KBM-7 (cell line): ENCODE measurements at places on chromosomes 7 and 10.

- DNase-seq: no peak
These were observed 18.7 kb upstream of the PTF1A start for GRCh38 chr10:23173214-23174073.

DNA sequence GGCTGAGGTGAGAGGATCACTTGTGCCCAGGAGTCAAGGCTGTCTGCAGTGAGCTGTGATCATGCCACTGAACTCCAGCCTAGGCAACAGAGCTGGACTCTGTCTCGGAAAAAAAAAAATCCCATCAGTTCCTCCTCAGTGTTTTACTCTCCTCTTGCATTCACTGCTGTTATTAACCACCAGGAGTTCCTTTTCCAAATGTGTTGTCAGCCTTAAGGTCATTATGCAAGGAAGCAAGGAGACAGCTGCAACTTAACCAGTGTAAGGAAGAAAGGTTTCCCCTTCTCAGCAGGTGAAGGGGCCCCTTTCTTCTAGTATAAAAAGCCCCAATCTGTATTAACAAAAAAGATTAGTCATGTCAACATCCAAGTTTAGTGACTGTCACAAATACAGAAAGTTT is 86.6 kb upstream of the LEP start:
- DNase-seq: no peak

DNA sequence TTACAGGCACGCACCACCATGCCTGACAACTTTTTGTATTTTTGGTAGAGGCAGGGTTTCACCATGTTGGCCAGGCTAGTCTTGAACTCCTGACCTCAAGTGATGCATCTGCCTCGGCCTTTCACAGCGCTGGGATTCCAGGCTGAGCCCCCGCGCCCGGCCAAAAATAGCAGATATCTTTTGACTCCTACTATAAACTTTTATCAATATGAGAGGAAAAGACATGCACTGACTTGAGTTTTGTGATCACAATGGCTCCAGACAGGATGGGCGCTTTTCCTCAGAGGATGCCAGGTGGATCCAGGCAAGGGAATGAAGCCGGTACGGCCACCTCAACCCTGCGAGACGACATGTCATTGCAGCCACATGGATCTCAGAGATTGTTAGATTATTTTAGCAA is 123.9 kb downstream of the DNAJB6 start:
- DNase-seq: no peak

DNA sequence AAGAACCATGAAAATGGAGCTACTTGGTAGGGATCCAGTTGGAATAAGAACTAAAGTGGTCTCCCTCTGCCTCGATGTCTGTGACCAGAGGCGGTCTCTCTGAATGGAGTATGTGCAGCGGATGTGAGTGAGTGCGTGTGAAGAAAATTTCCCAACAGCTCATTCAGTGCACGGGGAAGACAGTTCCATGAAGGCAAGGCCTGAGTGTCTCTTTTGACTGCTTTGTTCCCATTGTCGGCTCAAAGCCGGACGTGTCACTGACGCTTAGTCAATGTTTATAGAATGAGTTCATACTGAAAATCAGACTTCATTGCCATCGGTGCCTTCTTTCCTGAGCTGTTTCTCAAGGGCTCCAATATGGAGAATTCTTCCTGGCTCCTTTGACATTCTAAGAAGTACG is 55.3 kb upstream of the GRB10 start:
- DNase-seq: no peak

- no peak for DNase-seq
These were observed 73.3 kb upstream of the COL13A1 start for GRCh38 chr10:69728335-69728870.

- DNase-seq: no peak
These were observed 205.4 kb upstream of the C7orf33 start for GRCh38 chr7:148385009-148385682.

DNA sequence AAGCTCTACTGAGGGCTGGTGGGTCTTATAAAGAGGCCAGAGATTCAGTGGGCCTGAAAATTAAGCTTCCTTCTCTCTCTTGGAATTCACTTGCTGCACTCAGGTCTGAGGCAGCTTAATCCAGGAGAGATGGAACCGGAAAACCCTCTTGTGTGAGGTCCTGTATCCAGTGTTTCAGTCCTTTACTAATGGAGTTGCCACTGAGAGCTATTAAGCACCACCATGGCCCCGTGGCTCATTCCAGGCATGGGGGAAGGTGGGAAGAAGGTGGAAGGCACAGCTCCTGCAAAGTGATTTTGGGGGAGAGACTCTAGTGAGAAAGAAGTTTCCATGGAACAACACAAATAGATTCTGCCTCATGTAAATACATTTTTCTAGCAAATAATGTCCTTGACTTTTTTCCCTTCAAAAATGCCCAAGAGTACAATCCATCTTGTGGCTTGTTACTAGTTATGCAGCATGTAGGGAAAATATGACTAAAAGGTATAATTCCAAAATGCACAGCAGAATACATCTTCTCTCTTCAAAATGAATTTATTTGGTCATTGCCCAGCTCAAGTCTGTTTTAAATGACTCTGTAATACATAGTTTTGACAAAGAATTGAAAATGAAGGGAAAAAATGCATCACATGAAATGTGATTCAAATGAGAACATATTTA is 46.7 kb upstream of the FOXI2 start:
- no peak for DNase-seq

GRCh38 chr10:71531485-71532446 is 135.0 kb downstream of the CDH23 start:
- peak; percentile 21 for DNase-seq

DNA sequence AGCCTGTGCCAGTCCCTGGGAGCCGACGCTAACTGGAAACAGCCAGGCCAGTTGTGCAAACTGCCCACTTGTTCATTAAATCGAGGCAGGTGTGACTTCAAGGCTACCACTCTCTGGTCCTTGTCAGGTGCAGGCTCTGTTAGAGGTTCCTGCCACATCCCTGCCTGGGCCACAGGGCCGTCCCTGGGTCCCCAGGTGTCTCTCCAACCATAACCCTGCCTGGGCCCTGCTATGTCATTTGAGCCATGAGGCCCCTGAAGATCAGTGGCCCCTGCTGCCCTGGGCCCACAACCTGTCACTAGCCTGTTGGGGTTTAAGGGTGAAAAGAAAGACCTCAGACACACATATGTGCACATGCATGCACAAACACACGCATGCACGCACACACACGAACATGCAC is 326.9 kb downstream of the TNS3 start:
- DNase-seq: no peak

DNA sequence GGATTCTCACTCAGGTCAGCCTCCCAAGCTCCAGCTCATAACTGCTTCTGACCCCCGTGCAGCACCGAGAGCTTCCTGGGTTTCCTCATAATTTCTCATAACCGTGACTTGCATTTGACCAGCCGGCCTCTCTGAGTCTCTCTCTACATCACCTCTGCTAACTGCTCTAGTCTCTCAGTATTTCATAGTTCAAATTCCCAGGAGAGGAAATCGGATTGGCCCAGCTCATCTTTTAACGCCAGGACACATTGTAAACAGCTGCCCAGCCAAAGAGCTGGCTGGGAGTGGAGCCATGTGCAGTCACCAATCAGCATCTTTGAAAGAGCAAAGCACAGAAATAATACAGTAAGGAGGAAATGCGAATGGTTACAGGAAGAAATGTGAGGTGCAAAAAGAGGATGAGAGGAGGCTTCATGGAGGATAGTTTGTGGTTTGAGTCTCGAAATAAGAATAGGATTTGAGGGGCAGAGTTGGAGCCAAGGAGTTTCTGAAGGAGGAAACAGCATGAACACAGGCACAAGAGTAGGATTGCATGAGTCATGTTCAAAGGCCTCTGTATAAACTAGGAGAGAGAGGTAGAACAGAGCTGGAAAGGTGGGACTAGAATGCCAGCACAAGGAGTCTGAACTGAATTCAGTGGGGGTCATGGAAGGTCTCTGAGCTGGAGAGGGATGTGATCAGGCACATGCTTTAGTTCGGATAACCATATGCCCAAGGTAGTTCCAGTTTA is 15.2 kb upstream of the LBX1 start:
- no peak for DNase-seq

GRCh38 chr7:114900127-114900526 is 21.8 kb upstream of the MDFIC start:
- DNase-seq: no peak

- no peak for DNase-seq
These were observed 7.9 kb downstream of the ANKRD1 start for GRCh38 chr10:90912854-90913479.

- no peak for DNase-seq
These were observed 323.4 kb downstream of the WDR37 start for GRCh38 chr10:1379601-1380000.

DNA sequence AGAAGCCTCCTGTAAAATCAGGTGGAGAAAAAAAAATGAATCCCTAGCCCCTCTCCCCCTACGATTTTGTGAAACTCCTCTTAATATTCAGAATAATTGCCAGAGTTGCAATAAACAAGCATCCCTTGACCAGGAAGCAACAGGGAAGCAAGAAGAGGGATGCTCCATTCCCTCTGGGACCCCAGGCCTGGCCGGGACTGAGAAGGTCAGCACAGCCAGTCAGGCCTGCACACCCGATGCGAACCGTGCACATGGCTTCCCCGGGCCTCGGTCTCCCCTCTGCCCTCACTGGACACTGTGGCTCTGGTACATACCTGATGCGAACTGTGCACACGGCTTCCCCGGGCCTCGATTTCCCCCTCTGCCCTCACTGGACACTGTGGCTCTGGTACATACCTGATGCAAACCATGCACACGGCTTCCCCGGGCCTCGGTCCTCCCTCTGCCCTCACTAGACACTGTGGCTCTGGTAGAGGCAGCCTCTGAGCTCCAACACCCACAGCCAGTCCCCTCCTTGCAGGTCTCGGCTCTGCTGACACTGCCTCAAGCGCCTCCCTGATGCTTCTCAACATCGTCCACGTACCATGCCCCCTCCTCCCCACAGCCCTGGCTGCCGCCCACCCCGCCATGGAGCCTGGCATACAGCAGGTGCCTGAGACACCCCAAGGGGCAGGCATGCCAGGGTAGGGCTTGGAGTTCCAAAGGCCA is 138.6 kb downstream of the DIP2C start:
- DNase-seq: no peak

DNA sequence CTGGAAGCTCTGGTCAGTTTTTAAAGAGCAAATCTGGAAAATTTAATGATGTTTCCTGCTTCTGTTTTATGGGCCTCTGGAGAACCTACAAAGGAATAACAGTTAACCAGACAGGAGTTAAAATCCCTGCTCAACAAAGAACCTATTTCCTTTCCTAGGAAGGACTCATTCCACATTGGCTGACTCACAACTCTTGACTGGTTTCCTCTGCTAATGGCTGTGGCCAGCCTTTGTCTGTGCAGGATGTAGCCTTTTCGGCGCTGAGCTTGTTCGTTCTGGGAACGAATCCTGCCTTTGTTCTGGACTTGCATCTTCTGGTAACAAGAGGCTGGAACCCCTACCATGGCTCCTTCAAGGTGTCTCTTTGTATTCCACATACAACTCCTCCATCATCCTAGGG is 112.8 kb upstream of the PDCD4 start:
- no peak for DNase-seq

- no peak for DNase-seq
These were observed 38.5 kb upstream of the ITPRID1 start for GRCh38 chr7:31475368-31475767.

GRCh38 chr7:81691199-81691821 is 78.5 kb downstream of the HGF start:
- DNase-seq: no peak

- DNase-seq: no peak
These were observed 375 bp upstream of the CHN2 start for GRCh38 chr7:29194206-29194593.

- DNase-seq: peak; percentile 28
These were observed 70.0 kb upstream of the CYP26C1 start for GRCh38 chr10:92990615-92991014.

DNA sequence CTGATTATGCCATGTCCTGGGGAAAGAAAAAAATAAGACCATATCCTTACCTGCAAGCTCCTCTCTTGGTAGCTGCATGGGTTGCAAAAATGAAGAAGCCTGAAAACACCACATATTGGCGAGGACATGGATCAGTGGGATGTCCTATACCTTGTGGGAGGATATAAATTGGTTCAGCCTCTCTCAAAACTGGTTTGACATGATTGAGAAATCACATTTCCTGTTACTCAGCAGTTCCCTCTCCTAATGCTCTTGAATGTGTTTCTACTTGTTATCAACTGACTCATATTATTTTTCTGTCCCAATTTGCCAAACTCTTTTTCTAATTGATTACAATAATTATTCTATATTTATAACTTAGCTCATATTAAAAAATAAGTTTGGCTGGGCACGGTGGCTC is 380.2 kb downstream of the EXOC4 start:
- peak; percentile 53 for DNase-seq

GRCh38 chr7:100867040-100867775 is at the start of gene TRIP6:
Gene TRIP6, plus strand, starts transcription at chr7:100867387. Its CDS starts 111 bp downstream, at chr7:100867498.
- DNase-seq: peak; percentile 88

GRCh38 chr10:598415-599170 is 90.9 kb downstream of the DIP2C start:
- DNase-seq: peak; percentile 16
